Diencephalon (tissue), 1 donor: ENCODE measurements at places on chromosomes 13 and 19. TPM values are rescaled to one million over a fixed set of nuclear protein-coding genes. Genes with fewer than 3 reads are reported as not detected.

The EDNRB gene
- 169 TPM for total RNA-seq

The FFAR3 gene
- total RNA-seq, result 0.23 TPM

The TTC9B gene
- total RNA-seq, result 45.7 TPM

The PRODH2 gene
- total RNA-seq, result not detected
